ENCODE measurements at places on chromosomes 6 and 20.

DNA sequence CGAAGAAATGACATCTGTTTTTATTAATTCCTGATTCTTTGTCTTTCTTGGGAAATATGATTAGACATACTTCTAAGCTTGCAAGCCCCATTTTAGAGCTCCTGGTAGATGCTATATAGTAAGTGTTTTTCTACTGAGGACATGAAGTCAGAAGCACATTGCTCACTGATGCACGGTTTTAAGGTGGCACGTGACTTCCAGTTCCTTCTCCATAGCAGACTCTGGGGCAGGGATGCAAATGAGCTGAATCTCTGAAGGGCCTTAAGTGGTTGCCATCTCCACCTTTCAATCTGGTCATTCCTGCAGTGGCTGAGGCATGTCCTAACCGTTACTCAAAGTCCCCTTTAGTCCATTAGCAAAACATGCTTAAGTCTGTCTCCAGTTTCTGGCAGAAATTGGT, 421.2 kb upstream of the HTR1E start:
- peaks cover 1% of the 10 kb centered on the region for H3K4me1 ChIP-seq
- no peak overlapping the region for H3K27ac ChIP-seq
- no peak for DNase-seq
- H3K36me3 ChIP-seq = no peaks in the 10 kb centered on the region

GRCh38 chr6:116941727-116942126, 64.7 kb downstream of the RFX6 start:
- DNase-seq = no peak
- H3K4me3 ChIP-seq = no peak overlapping the region
- H3K36me3 ChIP-seq = no peaks in the 10 kb centered on the region
- H3K27ac ChIP-seq = no peak overlapping the region

DNA sequence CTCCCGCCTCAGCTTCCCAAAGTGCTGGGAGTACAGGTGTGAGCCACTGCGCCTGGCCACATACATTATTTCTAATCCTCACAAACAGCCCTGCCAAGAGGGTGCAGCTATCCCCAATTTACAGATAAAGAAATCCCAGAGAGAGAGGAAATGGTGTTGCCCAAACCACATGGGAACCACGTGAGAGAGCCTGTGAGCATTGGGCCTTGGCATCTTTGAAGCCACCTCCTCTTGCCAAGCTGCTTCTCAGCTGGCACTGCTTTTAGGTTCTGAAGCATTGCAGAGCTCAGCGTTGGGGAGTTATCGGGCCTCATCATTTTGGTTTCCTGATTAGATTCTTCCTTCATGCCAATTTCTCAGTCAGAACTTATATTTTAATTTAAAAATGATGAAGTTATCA, 80.3 kb downstream of the CTNNBL1 start:
- no peaks in the 10 kb centered on the region for H3K4me1 ChIP-seq
- no peak overlapping the region for H3K27ac ChIP-seq
- no peak overlapping the region for H3K4me3 ChIP-seq

DNA sequence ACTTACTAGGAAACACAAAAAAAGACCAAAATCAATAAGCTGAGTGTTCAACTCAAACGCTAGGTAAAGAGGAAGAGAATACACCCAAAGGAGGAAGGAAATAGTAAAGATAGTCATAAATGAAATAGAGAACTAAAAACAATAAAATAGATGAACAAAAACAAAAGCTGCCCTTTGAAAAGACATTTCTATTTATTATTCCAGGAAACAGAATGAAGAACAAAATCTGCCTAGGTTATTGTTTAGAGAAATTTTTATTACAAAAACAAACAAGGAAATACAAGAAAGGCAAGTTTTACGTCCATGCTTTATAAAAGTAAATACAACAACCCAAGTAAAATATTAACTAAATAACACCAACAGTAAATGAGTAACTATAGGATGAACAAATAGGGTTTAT, 20.1 kb downstream of the HLA-DMB start:
- no peak overlapping the region for H3K4me3 ChIP-seq
- H3K4me1 ChIP-seq = no peaks in the 10 kb centered on the region
- no peaks in the 10 kb centered on the region for H3K27me3 ChIP-seq
- no peak overlapping the region for H3K27ac ChIP-seq
- H3K36me3 ChIP-seq = no peaks in the 10 kb centered on the region

DNA sequence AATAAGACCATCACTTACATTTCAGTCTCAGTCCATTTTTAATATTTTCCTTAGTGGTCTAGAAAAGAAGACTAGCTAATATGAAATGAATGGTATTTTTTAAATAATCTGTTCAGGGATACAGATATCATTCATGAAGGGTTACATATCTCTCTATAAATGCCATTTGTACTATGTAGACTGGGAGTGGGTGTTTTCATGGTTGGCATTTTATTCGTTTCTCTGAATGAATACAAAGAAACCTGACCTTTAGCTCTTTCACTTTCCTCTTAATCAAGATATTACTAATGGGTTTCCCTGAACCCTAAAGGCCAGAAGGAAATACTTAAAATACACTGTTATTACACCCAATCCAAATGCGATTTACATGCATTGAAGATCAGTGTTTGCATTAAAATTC, 788.9 kb downstream of the TBC1D32 start:
- H3K27me3 ChIP-seq = no peaks in the 10 kb centered on the region
- no peaks in the 10 kb centered on the region for H3K4me1 ChIP-seq
- H3K36me3 ChIP-seq = no peaks in the 10 kb centered on the region
- no peak overlapping the region for H3K4me3 ChIP-seq
- no peak overlapping the region for H3K27ac ChIP-seq

DNA sequence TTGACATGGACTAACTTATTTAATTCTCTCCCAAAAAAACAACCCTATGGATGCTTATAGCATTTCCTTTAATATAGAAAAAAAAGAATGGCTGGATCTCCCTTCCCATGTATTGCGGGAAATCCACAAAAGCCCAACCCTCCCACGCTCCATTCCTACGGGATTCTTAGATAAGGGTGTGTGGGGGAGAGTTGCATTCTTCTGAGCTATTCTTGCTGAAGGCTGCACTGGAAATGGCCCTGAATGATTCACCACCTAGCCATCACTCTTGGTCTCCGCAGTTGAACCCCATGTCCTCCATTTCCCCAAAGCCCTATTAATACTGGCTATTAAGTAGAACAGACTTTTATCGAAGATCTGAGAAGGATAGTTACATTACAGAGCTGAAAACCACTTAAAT, 41.9 kb upstream of the ADGRF5 start:
- H3K4me3 ChIP-seq = no peak overlapping the region
- no peak overlapping the region for H3K27ac ChIP-seq
- 0 out of 2 replicates have a peak, but pooled peaks cover 1% of the 10 kb centered on the region for H3K4me1 ChIP-seq
- no peak for DNase-seq

GRCh38 chr20:44911264-44911921, 1.5 kb downstream of the PABPC1L start:
- H3K27me3 ChIP-seq = no peaks in the 10 kb centered on the region
- no peak overlapping the region for H3K4me3 ChIP-seq
- H3K27ac ChIP-seq = no peak overlapping the region
- H3K36me3 ChIP-seq = peaks cover 10% of the 10 kb centered on the region

DNA sequence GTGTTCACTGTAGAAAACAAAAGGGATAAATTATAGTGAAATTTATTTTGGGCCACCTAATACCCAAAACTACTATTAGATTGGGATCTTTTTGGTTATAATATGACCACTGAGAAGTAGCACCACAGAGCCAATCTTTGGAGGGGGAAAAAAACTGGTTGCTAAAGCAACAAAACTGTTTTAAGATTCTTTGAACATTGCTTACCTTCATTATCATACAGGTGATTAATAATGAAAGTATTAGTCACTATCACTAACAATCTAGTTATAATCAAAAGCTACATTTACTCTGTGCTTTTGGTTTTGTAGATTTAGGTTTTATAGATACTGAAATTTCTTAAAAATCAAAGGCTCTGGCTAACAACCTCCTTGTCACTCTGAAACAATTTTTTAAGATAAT, 31.7 kb downstream of the STX7 start:
- no peak for DNase-seq
- no peaks in the 10 kb centered on the region for H3K36me3 ChIP-seq
- H3K4me1 ChIP-seq = no peaks in the 10 kb centered on the region
- H3K27ac ChIP-seq = no peak overlapping the region
- H3K27me3 ChIP-seq = no peaks in the 10 kb centered on the region
- no peak overlapping the region for H3K4me3 ChIP-seq

- no peak for DNase-seq
- H3K27ac ChIP-seq = no peak overlapping the region
- H3K27me3 ChIP-seq = no peaks in the 10 kb centered on the region
- no peak overlapping the region for H3K4me3 ChIP-seq
These were observed 76.8 kb upstream of the SIRPG start for GRCh38 chr20:1734269-1734858.

GRCh38 chr6:98845211-98846020, 11.0 kb downstream of the POU3F2 start:
- DNase-seq = no peak
- no peaks in the 10 kb centered on the region for H3K4me1 ChIP-seq
- H3K36me3 ChIP-seq = no peaks in the 10 kb centered on the region
- H3K27me3 ChIP-seq = peaks cover 61% of the 10 kb centered on the region

GRCh38 chr6:13203145-13203544, 125.2 kb downstream of the TBC1D7 start:
- H3K4me3 ChIP-seq = no peak overlapping the region
- no peaks in the 10 kb centered on the region for H3K27me3 ChIP-seq
- DNase-seq = no peak

DNA sequence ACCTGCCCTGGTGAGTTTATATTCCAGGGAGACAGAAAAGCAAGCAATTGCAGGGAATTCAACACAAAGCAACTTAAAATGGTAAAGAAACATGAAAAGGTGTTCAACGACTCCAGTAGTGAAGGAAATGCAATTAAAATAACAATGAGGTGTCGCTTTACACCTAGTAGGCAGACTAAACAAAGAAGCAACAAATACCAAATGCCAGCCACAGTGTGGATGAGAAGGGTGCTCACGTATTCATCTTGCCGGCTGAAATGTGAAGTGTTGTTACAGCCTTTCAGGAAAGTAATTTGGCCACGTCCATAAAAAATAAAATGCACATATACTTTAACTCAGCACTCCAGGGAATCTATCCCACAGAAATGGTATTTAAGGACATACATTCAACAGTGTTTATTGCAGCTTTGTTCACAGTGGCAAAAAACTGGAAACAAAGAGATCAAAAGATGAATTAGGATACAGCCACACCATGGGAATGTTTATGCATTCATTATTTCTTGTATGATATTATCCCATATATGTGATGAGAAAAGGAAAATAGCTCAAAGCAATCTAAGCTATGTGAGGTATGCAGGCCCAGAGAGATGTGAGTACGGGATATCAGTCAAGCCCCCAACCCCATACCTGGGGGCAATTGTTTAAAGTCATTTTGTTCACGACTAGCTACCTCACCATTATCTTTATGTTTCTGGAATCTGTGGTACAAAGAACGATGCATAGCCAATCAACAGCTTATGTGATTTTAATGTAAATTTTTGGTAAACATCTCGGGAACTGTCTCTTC, 266.0 kb upstream of the SOX4 start:
- peak; percentile 47 for DNase-seq
- H3K4me1 ChIP-seq = no peaks in the 10 kb centered on the region
- no peaks in the 10 kb centered on the region for H3K36me3 ChIP-seq
- H3K27ac ChIP-seq = no peak overlapping the region

DNA sequence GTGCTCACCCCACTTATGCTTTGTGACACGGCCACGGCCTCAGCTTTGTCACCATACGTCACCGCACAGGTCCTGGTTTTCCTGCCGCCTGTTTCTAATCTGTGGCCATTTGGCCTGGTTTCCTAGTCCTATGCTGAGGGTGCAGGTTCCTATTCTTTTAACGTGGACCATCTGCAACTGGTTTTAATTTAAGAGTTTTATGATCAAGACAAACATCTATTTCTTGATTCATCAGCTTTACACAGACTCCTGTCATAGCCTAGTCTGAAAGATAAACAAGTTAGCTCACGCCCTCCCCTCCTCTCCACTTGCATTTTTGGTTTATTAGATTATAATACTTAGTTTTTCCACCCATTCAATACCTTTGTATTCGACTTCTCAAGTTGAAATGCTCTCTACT, 97.5 kb upstream of the RPS6KA2 start:
- H3K27me3 ChIP-seq = no peaks in the 10 kb centered on the region
- H3K4me1 ChIP-seq = no peaks in the 10 kb centered on the region
- no peak overlapping the region for H3K27ac ChIP-seq
- no peak for DNase-seq
- no peak overlapping the region for H3K4me3 ChIP-seq

DNA sequence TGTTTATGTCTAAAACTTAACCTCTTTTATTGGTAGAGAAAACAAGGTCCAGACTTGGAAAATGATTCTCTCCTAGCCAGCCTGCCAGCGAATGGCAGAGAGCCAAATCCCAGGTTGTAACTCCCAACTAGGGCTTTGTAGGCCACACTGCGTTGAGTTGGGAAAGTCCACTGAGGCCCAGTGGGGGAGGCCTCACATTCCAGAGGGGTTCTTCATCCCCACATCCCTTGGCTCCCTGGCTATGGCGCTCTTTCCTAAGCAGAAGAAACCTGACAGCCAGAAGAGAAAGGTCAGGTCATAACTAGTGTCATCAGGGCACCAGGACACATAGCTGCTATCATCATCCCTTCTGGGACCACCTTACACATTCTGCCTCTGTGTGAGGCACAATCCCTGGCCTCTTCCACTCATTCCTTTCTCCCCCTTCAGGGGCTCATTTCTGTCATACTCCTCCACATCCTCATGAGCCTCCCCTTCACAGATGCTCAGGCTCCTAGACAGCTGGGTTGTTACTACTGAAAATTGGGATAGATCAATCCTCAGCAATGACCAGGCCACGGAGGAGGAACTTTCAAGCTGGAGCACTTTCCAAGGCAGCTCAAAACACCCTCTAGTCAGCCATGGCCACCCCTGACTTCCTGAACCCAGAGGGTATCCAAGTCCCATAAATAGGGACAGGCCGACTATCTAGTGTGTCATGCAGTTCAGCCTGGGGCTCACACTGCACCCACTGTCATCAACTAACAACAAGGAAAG, 48.6 kb downstream of the TCP11 start:
- H3K4me3 ChIP-seq = no peak overlapping the region
- H3K27me3 ChIP-seq = no peaks in the 10 kb centered on the region
- H3K36me3 ChIP-seq = 0 out of 2 replicates have a peak, but pooled peaks cover 8% of the 10 kb centered on the region
- H3K4me1 ChIP-seq = peaks cover 5% of the 10 kb centered on the region
- H3K27ac ChIP-seq = no peak overlapping the region

DNA sequence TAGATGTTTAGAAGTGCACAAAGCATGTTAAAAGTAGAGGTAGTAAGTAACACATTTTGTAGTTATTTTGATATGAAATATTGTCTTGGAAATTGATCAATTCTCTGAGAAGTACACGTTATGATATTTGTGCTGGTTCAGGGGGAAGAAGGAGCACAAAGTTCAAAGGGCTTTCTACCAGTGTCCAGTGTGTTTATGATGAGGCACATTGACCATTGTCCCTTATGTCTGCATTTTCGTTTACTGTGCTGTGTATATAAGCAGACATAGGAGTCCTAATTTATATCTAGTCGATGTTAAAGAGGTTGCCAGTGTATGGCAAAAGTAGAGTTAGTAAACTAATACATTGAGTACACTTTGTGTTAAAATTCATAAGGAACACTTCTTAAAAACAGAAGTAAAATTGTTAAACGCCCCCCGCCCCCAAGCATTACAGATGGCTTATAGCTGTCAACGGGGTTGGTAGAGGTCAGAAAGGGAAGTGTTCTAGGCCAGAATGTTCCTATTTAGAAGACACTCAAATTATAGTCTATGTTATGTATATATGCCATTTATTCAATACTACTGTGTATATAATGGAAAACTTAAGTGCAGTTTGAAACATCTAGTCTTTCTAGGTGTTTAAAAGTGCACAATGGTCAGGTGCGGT, 13.3 kb upstream of the HMGN4 start:
- H3K4me3 ChIP-seq = no peak overlapping the region
- peaks cover 2% of the 10 kb centered on the region for H3K4me1 ChIP-seq
- H3K27ac ChIP-seq = no peak overlapping the region
- no peaks in the 10 kb centered on the region for H3K27me3 ChIP-seq

GRCh38 chr20:49230561-49231133, 11.4 kb downstream of the DDX27 start:
- H3K27ac ChIP-seq = no peak overlapping the region
- H3K27me3 ChIP-seq = no peaks in the 10 kb centered on the region
- H3K4me1 ChIP-seq = no peaks in the 10 kb centered on the region
- H3K4me3 ChIP-seq = no peak overlapping the region
- DNase-seq = no peak
